ENCODE measurements at places on chromosomes 16 and 17. TPM values are rescaled to one million over a fixed set of nuclear protein-coding genes. Genes with fewer than 3 reads are reported as not detected.

The CRHR1 gene
- total RNA-seq: 21.2 TPM

GRCh38 chr17:44137891-44138709 lies 3.6 kb upstream of the HROB start:
- peak; percentile 56 for DNase-seq

DNA sequence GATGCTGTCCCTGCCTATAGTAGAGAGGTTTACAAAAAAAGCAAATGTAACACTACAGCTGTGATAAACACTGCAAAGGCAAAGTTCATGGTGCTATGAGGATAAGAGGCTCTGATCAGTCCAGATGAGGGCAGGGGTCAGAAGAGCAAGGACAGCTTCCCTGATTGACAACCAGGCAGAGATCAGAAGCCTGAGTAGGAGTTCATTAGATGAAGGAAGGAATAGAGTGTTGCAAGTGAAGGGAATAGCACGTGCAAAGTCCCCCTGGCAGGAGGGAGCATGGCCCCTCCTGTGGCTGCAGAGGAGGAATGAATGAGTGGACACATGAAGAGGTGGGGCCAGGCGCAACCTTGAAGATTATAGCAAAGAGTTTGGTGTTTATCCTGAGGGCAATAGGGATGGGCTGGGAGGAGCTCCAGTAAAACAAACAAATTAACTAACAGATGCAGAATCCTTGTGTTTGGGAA lies 208.4 kb upstream of the IRX5 start:
- no peak for DNase-seq

DNA sequence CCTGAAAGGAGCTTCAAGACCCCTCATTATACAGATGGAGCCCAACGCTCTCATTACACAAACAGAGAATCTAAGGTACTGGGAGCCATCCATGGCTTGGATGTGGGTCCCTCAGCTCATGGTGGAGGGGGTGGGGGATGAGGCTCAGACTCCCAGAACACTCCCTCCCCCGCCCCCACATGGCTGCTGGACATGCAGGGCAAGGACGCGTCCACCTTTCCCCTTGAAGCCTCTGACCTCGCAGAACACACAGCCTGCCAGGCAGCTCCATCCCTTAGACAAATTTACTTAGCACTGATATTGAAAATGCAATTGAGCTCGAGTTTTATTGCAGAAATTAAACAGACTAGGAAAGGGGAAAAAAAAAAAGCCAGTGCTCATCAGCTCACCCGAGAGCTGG lies 203.9 kb downstream of the ZNF423 start:
- no peak for DNase-seq

DNA sequence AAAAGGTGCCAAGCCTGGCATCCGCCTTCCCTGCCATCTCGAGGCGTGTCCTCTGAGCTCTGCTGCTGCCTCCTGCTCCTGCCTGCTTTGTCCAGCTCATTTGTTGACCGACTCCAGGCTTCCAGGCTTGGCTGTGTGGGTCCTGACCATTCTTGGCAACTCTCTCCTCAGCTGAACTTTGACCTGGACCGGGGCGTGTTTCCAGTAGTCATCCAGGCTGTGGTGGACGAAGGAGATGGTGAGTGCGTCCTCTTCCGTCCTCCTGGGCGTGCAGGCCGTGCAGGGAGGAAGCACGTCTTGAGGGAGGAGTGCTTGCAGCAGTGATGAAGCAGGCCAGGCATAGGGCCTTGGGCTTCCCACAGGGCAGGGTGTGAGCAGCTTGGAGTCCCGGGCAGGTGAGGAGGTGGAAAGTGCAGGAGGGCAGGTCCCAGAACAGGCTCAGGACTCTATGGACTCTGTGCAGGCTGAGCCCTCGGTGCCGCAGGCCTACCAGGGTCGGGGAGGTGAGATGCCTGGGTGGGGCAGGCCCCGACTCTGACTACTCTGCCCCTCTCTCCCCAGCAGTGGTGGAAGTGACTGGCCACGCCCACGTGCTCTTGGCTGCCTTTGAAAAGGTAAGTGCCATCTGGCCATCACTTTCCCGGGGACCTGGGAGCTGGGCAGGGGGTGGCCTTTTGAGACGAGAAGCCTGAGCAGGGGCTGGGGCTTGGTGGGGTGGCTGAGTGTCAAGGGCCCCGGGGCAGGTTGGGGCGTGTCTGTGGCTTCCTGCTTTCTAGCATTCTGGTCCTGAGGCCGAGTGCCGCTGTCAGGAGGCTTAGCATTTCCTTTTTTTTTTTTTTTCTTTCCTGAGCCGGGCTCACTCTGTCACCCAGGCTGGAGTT lies 28.6 kb upstream of the NUDT16L1 start:
- DNase-seq: no peak

The KRTAP9-2 gene
- total RNA-seq: not detected

- DNase-seq: no peak
Measured at GRCh38 chr16:63737633-63738032, 1384.2 kb downstream of the CDH11 start.

The ENPP7 gene
- not detected for total RNA-seq

- DNase-seq: no peak
Measured at GRCh38 chr16:48632137-48632774, 22.3 kb upstream of the N4BP1 start.

DNA sequence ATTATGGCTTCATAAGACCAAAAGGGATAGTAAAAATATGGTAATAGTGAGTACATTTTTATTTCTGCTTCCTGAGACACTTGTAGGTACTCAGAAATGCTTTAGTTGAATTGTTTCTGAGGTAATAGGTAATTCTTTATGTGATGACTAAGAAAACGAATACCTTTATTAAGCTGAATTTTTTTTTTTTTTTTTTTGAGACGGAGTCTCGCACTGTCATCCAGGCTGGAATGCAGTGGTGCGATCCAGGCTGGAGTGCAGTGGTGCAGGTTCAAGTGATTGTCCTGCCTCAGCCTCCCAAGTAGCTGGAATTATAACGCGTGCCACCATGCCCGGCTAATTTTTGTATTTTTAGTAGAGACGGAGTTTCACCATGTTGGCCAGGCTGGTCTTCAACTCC lies 1.9 kb downstream of the RAD51C start:
- no peak for DNase-seq
